GF-D8 (cell line): ENCODE measurements at places on chromosomes 5 and 9.

- DNase-seq: no peak
These were observed 38.2 kb downstream of the C5orf15 start for GRCh38 chr5:133930061-133930812.

DNA sequence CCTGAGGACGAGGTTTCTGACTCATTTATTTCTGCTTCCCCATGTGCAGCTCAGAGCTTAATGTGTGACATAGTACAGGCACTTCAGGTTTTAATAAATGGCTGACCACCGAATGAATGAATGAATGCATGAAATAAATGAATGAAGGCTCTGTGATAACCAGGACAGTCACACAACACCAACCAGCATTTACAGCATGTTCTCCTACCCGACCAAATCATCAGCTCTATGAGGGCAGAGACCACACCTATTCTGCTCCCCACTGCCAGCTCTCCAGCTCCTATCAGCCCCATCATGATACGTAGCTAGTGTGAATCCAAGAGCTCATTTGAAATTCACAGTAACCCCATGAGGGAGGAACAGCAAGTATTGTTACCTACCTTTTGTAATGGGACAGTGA lies 4.8 kb downstream of the TMOD1 start:
- no peak for DNase-seq

DNA sequence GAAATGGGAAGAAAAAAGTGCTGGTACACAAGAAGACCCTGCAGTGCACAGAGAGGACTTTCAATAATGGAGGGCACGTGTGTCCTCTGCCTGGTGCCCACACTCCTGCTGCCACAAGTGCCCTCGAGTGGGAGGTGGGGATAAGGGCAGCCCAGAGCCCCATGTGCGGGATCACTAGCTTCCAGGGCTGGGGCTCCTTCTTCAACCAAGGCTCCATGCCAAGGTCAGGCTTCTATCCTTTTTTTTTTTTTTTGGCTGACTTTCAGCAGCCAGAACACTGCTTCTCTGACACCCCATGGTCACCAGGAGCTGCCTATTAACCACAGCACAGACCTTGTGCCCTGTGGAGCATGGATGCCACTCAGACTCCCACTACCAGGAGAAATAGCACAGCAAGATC lies 7.5 kb downstream of the ACSL6 start:
- DNase-seq: no peak

- DNase-seq: no peak
These were observed 13.1 kb downstream of the CEMIP2 start for GRCh38 chr9:71755230-71755629.

GRCh38 chr9:91820949-91821880 lies 128.8 kb downstream of the ROR2 start:
- no peak for DNase-seq

GRCh38 chr9:125674981-125675973 lies 31.7 kb downstream of the MAPKAP1 start:
- no peak for DNase-seq

- DNase-seq: no peak
These were observed 509.3 kb upstream of the CTNND2 start for GRCh38 chr5:12413585-12413984.

DNA sequence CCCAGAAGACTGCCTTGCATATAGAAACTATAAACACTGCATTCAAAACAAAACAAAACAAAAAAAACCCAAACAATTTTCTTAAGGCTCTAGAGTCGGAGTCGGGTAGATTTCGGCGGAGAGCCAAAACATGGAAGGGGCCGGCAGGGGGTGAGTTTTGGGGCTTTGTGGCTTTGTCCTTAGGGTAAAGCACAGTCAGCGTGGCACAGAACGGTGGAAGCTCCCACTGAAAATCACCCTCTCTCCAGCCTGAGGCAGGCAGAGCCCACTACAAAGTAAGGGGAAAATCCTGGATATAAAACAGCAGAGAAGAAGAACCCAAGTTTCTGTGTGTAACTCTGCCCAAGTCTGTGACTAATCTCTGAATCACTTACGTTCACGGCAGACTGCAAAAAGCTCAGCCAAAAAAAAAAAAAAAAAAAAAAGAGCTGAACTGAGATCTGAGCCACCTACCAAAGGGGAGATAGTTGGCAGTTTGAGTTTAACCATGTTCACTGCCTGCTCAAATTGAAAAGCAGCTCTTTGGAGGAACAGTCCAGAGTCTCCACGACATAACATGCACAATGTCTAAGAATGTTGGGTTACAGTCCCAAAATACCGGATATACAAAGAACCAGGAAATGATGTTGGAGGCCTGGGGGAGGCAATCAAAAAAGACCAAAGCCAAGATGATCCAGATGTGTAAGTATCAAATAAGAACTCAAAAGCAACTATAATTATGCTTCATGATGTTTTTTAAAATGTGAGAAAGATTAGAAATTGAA lies 26.6 kb upstream of the OR2K2 start:
- DNase-seq: no peak

DNA sequence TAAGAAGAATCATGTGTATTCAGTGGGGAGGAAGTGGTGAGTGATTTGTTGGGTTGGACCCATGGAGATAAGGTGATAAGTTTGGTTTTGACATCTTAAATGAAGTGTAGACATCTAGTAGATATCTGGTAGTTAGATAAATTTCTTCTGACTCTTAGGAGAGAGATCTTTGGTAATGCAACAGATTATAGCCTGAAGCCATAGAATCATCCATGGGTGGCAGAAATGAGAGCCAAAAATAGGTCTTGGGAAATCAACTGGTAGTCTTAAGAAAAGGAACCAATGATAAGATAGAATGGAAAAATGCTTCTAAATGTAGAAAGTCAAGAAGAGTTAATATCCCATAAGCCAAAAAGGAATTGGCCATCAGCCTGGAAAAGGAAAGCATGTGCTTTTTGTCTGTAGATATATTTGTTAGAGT lies 532.7 kb upstream of the GRAMD2B start:
- no peak for DNase-seq

DNA sequence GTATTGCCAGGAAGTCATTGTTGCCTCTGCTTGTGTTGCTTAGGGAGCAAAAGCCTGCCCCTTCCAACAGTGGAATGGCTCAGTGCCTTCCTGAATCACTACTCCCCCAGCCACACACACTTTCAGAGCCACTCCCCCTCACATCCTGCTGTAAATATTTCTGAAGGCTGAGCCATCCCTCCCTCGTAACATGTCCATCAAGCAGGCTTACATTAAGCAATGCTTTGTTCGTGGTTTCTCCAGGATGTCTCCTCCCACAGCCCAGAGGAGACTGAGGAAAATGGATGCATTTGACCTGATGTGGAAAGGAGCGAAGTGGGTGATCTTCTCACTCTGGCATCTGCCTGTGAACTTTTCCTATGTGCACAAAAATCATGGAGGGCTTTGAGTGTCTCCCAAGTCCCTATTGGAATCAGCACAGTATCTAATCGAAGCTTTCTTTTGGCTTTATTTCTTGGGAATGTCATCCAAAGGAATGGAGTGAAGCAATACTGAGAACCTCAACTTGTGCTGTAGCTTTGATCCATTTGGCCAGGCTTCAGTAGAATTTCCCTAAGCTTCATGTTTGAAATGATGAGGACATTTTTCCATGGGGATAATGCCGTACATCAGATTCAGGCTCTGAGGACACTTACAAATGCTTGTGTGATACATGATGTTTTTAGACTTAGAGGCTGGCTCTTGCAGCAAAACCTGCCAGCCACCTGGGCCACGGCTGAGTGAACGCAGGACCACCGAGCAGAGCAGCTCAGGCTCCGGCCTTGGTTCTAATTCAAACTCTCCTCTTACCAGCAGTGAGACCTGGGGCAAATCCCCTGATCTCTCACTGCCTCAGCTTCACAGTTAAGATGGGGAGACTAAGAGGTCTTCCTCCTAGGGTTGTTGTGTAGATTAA lies 389.1 kb downstream of the ENC1 start:
- DNase-seq: peak; percentile 75

DNA sequence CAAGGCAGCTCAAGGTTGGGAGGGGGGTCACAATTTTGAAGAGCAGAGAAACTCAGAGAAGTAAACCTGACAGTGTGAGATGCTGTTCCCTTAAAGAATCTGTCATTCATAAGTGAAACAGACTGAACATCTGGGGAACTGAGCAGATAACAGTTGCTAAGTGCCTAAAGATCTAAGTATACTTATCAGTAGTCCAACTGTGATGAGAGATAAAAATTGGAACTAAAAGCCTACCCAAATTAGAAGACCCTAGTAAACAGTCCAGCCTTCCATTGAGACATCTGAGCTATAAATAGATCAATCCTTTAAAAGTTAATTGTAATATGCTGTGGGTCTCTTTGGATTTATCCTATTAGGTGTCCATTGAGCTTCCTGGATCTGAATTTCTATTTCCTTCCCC lies 692.8 kb upstream of the ZNF608 start:
- DNase-seq: no peak

DNA sequence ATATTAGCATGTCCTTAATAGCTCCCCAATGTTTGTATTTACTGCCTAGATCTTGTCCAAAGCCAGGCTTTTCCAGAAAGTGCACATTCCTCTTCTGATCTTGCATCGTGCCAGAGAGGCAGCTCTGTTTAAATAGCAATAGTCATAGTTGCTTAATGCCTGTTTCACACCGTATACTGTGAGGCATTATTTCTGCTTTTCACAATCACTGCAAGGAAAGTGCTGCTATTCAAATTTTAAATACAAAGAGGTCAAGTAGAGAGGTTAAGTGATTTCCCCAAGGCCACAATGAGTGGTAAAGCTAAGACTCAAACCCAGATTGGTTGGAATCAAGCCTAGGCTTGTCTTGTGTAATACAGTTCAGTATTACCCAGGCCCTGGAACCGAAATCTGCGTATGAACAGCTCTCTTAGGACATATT lies 153.6 kb downstream of the SNX18 start:
- DNase-seq: no peak

- no peak for DNase-seq
These were observed 93.1 kb downstream of the PCDH1 start for GRCh38 chr5:141785135-141785534.

DNA sequence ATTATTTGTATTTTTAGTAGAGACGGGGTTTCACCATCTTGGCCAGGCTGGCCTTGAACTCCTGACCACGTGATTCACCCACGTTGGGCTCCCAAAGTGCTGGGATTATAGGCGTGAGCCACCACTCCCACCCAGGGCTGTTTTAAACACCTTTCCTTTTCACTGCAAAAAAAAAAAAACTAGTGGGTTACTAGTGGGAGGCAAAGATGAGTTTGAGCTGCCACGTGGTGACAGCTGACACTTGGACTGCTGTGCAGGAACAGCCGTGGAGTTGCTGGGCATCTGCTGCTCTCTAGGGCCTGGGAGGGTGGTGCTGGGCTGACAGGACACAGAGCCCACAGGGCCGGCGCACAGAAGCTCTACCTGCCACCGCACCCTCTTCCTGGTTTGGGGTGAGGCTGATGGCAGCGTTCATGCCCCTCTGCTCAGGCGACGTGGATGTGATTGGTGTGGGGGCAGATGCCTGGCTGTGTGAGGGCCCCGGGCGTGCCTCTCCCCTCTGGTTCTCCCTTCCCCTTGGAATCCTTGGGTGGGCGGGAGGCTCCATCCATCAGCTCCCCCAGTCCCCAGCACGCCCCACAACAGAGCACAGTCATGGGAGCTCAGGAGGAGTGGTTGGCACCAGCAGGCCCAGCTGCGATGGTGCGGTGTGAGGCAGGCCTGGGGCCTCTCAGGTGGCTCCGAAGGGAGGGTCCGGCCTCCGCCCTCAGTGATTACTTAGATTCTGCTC lies 16.9 kb downstream of the RABL6 start:
- DNase-seq: no peak

- no peak for DNase-seq
These were observed 67.0 kb upstream of the TGFBR1 start for GRCh38 chr9:99037769-99038483.

GRCh38 chr5:152704286-152704685 lies 299.2 kb upstream of the NMUR2 start:
- no peak for DNase-seq

DNA sequence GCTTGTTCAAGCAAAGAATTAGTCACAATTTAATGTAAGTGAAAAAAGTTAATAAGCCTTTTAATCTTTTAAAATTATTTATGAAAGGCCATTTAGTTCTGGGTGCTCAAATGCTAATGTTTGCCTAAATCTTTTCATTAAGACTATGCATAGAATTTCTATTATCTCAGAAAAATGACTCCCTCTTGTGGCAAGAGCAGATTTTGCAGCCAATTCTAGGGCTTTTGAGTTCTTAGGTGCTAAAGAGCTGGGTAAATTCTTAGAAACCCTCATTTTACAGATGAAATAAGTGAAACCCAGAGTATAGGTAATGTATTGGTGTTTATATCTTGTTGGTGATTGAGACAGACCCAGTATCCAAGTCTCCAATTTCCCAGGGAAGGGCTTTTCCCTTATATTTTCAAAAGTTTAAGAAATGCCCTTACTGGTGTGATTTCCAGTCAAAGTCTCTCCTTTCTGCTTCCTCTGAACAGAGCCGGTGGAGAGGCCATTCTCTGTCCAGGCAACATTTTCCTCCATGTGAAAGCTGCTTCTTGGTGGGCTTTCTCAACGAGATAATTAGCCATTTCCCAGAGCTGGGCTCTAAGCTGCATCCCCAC lies 24.1 kb upstream of the PCSK5 start:
- no peak for DNase-seq

DNA sequence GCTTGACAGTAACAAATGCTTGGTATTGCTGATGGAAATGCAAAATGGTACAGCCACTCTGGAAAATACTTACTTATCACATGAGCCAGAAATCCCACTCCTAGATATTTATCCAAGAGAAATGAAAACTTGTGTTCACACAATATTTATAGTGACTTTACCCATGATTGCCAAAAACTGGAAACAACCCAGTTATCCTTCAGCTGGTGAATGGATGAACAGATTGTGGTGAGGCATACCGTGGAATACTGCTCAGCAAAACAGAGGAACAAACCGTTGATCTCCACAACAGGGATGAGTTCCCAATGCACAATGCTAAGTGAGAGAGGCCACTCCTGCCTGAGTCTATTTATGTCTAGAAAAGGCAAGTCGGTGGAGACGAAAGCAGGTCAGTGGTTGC lies 40.5 kb upstream of the LRRC14B start:
- DNase-seq: no peak

DNA sequence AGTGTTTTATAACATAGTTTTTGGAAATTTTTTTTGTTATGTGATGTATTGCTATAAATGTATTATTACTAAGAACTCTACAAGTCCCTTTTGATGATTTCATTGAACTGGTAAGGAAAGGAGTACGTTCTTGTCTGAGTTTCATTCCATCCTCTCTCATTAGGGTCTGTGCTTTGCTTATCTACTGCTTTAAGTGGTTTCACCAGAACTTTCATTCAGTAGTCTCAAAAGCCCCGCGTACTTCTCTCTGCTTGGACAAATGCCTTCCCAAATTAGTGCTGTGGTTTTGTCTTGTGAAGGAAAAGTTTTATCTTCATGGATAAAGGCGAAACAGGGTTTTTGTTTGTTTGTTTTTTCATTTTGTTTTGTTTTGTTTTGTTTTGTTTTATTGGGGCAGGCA lies 469.8 kb upstream of the WWC1 start:
- DNase-seq: no peak

DNA sequence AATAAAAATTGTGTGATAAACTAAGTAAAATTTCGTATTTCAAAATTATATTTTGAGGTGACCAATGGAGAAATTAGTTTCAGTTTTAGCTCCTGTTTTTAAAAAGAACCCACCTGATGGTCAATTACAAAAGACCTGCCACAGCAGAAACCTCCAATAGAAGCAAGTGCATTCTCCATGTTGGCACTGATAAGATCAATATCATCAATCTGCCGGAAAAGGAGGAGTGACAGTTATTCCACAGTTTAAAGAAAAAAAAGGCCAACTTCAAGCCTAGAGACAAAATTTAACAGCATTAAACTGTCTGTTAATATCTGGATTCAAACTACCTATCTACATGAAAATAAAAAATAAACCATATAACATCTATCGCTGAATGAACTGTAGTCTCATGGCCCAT lies 67.7 kb downstream of the SPTLC1 start:
- no peak for DNase-seq

- DNase-seq: no peak
These were observed 12.3 kb downstream of the FCN2 start for GRCh38 chr9:134892820-134893420.
